ENCODE measurements at places on chromosomes 1 and 21.

GRCh38 chr1:159828581-159829272, 2.1 kb downstream of the SLAMF8 start:
- no peak for DNase-seq

GRCh38 chr1:235624721-235625333, 24.8 kb downstream of the GNG4 start:
- no peak for DNase-seq

DNA sequence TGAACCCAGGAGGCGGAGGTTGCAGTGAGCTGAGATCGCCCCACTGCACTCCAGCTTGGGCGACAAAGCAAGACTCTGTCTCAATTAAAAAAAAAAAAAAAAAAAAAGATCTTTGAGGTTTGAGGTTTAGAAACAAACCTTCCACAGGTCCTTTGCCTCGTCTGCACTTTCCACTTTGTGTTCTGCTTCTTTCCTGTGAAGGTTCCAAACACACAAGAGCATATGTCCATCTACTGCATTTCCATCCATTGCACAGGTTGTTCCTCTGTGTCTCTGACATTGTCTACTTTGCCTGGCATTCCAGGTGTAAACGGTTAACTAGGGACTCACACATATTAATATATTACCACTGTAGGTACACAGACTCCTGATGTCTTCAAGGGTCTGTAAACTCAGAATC, 40.1 kb downstream of the DSTYK start:
- no peak for DNase-seq

DNA sequence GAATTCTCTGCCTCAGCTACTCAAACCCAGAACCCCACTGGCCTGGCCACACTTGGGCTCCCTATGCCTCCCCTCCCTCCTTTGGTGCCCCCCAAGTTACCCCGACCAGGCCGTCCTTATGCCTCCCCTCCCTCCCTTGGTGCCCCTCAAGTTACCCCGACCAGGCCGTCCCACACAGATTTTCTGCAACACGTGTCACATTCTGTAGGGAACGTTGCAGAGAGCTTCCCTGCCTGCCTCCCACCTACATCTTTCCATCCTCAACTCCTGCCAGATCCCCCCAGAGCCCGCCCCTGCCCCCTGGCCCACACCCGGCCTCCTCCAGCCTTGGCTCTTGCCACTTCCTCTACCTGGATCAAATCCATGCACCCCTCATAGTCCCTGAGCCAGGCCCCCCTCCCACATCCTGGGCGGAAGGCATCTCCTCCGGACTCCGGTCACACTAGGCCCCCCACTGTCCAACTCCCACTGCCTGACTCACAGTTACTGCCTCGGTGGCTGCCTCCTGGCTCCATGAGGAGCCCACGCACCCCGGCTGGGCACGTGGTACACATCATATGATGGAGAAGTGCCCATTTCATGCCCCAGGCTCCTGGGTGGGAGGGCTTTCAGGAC, 41.2 kb downstream of the KCNAB2 start:
- no peak for DNase-seq

DNA sequence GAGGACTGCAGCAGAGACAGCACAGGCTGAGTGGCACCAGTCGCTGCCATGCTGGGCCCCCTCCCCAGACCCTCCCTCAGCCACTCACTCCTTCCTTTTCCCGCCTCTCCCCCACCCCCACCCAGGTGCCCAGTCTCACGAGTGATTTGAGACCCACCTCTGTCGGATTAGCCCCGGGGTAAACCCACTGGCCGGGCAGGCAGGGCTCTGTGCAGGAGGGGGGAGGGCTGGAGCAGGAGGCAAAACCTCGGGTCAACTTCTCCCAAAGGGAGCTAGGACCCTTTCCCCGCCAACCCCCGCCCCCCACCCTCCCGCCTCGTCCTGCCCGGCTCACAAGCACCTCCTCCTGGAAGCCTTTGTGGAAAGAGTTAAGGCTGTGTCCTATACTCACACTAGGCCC, 3.5 kb upstream of the MRPL24 start:
- DNase-seq, result no peak

DNA sequence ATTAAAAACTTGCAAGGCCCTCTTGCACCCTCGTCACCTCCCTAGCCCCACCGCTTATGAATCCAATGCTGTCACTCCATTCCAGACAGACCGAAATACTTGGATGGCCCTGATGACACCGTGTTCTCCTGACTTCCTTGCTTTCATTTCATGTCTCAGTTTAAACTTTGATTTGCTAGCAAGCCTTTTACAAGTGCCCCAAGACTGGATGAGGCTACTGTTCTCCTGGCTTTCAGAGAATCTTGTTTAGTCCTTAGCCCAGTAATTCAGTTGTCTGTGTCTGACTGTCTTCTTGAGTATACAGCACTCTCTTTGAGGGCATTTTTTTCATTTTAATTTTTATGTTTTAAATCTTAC, 824 bp upstream of the IFI44L start:
- DNase-seq, result no peak

- DNase-seq, result no peak
Measured at GRCh38 chr1:215160351-215160750, 77.8 kb downstream of the KCNK2 start.

DNA sequence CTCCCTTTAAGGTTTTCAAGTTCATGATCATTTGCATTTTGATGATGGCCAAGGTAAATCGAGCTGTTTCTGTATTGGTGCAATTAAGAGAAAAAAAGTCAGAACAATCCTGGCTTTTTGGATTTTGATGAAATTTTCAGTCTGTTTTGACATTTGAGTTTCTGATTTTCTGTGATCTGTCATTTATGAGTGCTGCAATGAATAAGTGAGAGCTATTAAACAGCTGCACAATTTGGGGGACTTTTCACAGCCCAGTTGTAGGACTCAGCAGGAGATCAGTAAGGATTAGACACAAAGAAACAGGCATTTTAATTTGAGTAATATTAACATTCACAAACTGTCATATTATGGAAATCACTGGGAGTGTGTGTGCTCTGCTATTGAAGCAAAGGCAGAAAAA, 452.9 kb upstream of the CXADR start:
- no peak for DNase-seq

DNA sequence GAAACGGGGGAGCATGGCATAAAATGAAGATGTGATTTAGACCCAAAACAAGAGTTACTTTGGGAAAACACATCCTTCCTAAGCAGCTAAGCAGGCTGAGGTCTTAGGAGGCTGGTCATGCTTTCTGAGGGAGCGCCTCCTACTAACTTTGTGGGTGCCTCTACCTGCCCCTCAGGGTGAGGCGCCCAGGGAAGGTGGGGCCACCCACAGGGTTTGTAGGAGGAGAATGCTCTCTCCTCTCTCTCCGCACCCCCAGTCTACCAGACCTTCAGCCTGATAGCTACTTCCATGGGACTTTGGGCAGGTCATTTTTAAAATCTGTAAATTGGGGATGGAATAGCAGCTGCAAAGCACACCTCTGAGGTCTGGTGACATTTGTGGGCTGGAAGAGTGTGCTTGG, 23.8 kb downstream of the SLC27A3 start:
- DNase-seq, result no peak

DNA sequence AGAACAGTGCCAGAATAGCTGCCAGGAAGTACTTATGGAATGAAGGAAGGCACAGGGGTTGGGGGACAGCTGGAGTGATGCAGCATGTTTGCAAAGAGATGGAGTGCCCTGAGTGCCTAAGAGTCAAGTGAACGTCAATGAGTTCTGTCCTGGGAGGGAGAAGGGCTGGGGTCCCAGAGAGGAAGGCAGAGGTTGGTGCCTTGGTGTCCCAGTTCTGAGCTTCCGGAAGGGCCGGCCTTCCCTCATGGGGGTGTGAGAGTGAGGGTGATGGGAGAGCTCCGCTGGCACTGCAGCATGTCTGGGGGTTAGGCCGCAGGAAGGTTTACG, 17.6 kb downstream of the NES start:
- DNase-seq, result no peak

DNA sequence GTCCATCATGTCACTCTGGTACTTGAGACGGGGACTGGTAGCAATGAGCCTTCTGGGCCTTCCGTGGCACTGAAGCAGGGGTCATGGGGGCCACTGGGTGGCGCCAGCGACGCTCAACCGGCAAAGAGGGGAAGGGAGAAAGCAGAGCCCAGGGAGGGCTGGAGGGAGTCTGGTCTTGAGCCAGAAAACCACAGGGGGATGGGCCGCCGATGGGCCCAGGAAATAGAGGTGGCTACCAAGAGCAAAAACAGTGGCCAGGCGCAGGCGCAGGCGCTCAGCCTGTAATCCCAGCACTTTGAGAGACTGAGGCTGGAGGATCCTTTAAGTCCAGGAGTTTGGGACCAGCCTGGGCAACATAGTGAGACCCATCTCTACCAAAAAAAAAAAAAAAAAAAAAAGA, 21.8 kb downstream of the EXOC8 start:
- DNase-seq, result no peak

DNA sequence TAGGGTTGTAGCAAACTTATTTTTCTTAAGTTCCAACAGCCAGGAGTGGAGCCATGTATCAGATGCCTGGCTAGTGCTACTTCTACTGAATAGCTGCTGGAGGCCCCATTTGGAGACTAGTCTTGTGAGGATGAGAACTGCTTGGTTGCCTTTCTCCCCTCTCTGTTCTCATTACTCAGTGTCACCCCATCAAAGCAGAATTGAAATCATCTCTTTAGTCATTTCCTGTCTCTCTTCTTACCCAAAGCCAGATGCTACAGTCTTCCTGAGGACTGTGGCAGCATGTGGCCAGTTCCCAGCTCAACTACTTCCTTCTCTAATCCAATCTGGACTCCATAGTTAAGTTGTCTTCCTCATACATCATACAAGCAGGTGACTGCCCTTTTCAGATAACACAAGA, 197.5 kb downstream of the BRINP2 start:
- no peak for DNase-seq

DNA sequence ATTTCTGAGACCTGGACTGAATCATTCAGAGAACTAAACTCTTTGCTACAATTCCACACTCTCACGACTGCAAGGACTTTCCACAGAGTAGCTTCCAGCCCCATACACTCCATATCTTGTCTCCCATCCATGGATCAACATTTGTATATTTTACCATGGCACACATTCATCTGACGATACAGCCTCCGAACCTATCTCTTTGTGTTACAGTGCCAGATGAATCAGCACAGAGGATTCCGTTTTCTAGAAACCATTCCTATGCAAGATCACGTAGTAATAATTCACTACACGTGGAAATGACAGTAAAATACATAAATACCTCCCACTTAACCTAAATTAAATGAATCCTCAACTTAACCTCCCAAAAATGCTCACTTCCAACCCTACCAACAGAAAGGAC, 110.0 kb upstream of the PRDX6 start:
- DNase-seq, result no peak

- DNase-seq, result no peak
Measured at GRCh38 chr1:244941121-244941520, 76.8 kb upstream of the HNRNPU start.

GRCh38 chr1:20233394-20233793, 47.1 kb upstream of the PLA2G2C start:
- DNase-seq, result no peak

DNA sequence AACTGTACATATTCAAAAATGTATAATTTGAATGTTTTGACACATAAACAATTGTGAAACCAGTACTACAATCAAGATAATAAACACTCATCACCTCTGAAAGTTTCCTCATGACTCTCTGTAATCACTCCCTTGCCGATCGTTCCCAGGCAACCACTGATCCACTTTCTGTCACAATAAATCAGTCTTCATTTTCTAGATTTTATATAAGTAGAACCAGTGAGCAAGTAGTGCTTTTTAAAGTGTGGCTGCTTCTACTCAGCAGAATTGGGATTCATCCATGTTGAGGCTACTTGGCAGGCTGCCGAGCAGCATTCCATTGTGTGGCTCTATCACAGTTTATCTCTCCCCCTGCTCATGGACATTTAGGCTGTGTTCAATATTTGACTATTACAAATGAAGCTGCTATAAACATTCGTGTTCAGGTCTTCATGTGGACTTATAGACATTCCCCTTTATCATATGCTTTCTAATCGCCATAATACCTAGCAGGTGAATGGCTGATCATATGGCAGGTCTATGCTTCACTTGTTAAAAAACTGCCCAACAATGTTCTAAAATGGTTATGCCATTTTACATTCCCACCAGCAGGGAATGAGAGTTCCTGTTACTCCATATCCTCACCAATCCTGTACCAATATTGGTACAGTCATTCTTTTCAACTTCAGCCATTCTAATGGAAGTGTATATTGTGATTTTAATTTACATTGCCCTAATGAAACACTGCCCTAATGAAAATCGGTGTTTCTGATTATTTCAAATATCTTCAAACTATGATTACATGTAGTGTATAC, 20.5 kb downstream of the TEX38 start:
- no peak for DNase-seq

DNA sequence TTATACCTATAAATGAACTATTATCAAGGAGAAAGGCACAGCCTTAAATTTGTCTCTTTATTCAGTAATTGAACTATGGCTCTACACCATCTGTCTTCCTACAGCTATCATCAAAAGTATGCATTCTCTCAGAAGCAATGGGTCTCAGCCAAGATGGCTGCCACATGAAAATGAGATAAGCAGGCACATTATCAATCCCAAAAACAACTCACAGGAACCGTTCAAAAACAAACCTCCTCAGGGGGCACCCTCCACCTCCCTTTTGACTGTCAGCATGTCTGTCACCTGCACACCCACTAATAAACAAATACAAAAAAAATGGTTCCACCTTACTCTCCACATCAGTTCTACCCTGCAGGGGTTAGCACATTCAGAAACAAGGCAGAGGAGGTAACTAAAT, 23.6 kb downstream of the KIAA0319L start:
- no peak for DNase-seq

DNA sequence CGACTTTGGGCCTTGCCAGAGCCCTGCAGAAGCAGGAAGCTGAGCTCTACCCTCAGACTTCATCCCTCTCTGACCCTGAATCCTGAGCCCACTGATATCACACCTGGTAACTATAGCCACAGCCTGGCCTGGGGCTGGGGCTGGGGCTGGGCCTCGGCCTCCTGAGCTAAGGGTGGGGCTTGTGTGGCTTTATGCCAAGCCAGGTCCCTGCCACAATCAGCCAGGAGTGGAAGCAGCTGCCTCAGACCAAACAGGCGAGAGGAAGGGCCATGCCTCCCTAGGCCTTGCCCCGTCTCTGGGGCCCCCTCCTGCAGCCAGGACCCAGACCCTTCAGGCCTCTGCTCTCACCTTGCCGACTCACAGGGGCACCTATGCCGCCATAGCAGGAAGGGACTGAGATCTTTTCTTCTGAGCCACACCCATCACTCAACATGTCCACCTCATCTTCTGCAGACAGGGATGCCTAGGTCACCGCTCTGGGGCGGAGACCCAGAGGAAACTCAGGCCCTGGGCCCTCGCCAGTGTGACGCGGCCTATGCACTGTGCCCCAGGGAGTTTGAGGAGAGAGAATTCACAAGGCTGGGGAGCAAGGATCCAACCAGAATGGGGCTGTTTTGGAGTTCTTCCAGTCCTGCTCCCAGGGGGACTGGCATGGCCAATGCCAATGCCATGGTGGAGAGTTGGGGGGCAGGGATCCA, 5.7 kb downstream of the UBXN11 start:
- DNase-seq, result no peak

GRCh38 chr1:27301582-27302199, 20.3 kb upstream of the TMEM222 start:
- no peak for DNase-seq
